Thyroid gland (tissue), 4 donors: ENCODE measurements at places on chromosomes 1 and 21. TPM values are rescaled to one million over a fixed set of nuclear protein-coding genes. Genes with fewer than 3 reads are reported as not detected.

DNA sequence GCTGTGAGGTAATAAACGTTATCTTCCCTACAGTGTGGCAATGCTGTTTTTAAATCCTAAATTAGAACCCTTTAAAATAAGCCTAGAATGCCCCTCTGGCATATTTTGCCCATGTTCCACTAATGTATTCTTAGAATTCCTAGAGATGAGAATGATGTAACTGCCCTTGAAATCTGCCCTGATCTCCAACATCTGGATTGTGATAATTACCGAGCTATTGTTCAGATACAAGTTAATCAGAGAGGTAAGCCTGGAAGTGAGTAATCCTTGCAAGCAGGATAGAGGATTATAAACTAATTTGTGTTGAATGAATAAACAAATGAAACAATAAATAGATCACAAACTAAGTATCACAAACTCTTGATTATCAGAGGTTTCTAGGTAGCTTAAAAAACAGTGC, 107.8 kb upstream of the DMRTA2 start:
- H3K27me3 ChIP-seq: no peaks in the 10 kb centered on the region
- H3K4me1 ChIP-seq: no peaks in the 10 kb centered on the region
- no peak overlapping the region for H3K27ac ChIP-seq
- no peaks in the 10 kb centered on the region for H3K36me3 ChIP-seq

Gene CD52
- total RNA-seq: not detected

Gene SPRR1B
- total RNA-seq: not detected

GRCh38 chr1:110668549-110668948, 6.2 kb downstream of the KCNA3 start:
- no peak overlapping the region for H3K27ac ChIP-seq
- no peak for DNase-seq
- H3K4me1 ChIP-seq: no peaks in the 10 kb centered on the region
- H3K27me3 ChIP-seq: peaks cover 2% of the 10 kb centered on the region
- H3K36me3 ChIP-seq: no peaks in the 10 kb centered on the region
- no peak overlapping the region for H3K4me3 ChIP-seq

Gene LCE3E
- total RNA-seq: not detected

Gene PSEN2
- 26.3 TPM for total RNA-seq

DNA sequence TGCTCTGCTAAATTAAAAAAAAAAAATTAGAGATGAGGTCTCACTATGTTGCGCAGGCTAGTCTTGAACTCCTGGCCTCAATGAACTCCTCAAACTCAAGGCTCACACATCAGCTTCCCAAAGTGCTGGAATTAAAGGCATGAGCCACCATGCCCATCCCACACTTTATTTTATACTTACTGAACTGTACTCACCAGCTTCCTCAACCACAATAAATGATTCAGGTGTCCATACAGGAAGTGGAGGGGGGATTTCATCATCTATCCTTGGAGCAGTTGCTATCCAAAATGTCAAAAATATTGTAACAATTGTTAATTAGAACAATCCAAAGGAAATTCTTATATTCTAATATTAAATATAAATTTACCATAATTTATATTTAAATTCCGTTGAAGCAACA, 22.4 kb upstream of the RSBN1 start:
- H3K27ac ChIP-seq: no peak overlapping the region
- no peak overlapping the region for H3K4me3 ChIP-seq
- H3K4me1 ChIP-seq: no peaks in the 10 kb centered on the region
- no peaks in the 10 kb centered on the region for H3K36me3 ChIP-seq
- DNase-seq: no peak
- no peaks in the 10 kb centered on the region for H3K27me3 ChIP-seq

DNA sequence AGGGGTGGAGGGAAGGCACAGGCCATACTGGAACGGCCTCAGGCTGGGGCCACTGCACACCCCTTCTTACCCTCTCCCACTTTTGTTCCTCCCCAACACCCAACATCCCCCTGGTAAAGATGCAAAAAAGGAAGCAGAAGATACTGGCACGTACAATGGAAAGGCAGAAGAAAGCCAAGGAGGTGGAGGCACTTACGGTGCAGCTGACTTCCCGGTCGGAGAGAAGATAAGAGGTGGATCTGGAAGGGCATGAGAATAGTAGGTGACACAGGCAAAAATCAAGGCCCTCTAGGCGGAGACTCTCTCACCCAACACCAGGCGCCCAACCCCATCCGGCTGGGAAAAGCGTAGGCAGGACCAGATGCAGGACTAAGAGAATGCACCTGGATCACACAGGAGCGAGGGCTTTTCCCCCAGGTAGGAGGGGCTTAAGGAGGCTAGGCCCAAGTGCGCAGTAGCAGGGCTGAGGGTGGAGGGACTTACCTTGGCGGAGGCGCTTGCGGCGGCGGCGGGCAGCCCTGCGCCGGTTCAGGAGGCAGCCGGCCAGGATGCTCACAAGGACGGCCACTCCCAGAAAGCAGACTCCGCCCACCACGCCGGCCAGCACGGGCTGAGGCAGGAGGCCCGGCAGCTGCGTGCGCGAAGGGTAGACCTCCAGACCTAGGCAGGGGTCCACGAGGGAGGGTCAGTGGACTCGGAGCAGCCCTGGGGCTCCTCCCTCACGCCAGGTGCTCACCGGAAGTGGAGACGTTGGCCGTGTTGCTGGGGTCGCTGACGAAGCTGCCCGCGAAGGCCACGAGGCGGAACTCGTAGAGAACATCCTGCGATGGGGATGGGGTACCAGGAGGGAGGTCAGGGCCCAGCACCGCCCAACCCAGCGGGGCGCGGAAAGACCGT, 4.1 kb upstream of the TAGLN2 start:
- no peak overlapping the region for H3K27ac ChIP-seq
- H3K4me3 ChIP-seq: no peak overlapping the region

GRCh38 chr1:48688102-48688760, 88.5 kb downstream of the BEND5 start:
- no peak overlapping the region for H3K4me3 ChIP-seq
- H3K36me3 ChIP-seq: no peaks in the 10 kb centered on the region
- no peak for DNase-seq
- no peaks in the 10 kb centered on the region for H3K27me3 ChIP-seq
- H3K4me1 ChIP-seq: peaks cover 3% of the 10 kb centered on the region

- H3K27me3 ChIP-seq: no peaks in the 10 kb centered on the region
- no peaks in the 10 kb centered on the region for H3K36me3 ChIP-seq
- peak overlapping the region; percentile 71 for H3K27ac ChIP-seq
- H3K4me3 ChIP-seq: no peak overlapping the region
- peak; percentile 5 for DNase-seq
- peaks cover 34% of the 10 kb centered on the region for H3K4me1 ChIP-seq
Observed at GRCh38 chr1:180585994-180586359, 27.2 kb downstream of the OVAAL start.

GRCh38 chr21:38354231-38354630, 97.4 kb downstream of the KCNJ15 start:
- H3K36me3 ChIP-seq: no peaks in the 10 kb centered on the region
- no peak overlapping the region for H3K4me3 ChIP-seq
- peaks cover 37% of the 10 kb centered on the region for H3K4me1 ChIP-seq
- no peak for DNase-seq
- no peak overlapping the region for H3K27ac ChIP-seq

Gene OR2M5
- total RNA-seq: not detected

Gene SASS6
- 2.6 TPM for total RNA-seq

Gene RIIAD1
- not detected for total RNA-seq

DNA sequence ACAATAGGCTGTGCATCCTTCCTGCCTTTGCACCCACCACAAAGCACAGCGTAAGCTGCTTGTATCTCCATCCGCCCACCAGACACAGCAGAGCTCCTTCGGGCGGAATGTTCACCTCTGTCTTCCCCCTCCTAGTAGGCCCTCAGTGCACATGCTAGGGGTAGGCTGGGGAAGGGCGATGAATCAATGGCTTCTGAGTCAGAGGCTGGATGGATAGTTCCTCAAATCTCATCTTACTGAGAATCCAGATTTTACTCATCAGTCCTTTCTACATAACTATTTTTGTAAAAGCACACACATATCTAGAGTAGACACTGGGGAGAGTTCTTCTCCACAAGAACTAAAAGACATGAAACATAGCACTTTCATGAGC, 73.8 kb downstream of the BCAR3 start:
- H3K27me3 ChIP-seq: no peaks in the 10 kb centered on the region
- no peak overlapping the region for H3K4me3 ChIP-seq
- no peaks in the 10 kb centered on the region for H3K36me3 ChIP-seq
- peaks cover 16% of the 10 kb centered on the region for H3K4me1 ChIP-seq
- H3K27ac ChIP-seq: no peak overlapping the region

Gene SLAMF6
- total RNA-seq: 3.6 TPM

GRCh38 chr1:221709854-221710253, 32.0 kb downstream of the DUSP10 start:
- H3K27ac ChIP-seq: no peak overlapping the region
- no peaks in the 10 kb centered on the region for H3K36me3 ChIP-seq
- no peaks in the 10 kb centered on the region for H3K27me3 ChIP-seq
- no peak for DNase-seq
